Activated CD4-positive, alpha-beta T cell treated with anti-CD3 and anti-CD28 coated beads, Interleukin-2, amount 50 U/mL, for 1 hour (primary cell): ENCODE measurements at places on chromosomes 1 and 21.
A peak's percentile ranks its signal among the peaks of the same experiment; 100 is the strongest.

- DNase-seq = no peak
These were observed 1.6 kb downstream of the SOX13 start for GRCh38 chr1:204074274-204075138.

DNA sequence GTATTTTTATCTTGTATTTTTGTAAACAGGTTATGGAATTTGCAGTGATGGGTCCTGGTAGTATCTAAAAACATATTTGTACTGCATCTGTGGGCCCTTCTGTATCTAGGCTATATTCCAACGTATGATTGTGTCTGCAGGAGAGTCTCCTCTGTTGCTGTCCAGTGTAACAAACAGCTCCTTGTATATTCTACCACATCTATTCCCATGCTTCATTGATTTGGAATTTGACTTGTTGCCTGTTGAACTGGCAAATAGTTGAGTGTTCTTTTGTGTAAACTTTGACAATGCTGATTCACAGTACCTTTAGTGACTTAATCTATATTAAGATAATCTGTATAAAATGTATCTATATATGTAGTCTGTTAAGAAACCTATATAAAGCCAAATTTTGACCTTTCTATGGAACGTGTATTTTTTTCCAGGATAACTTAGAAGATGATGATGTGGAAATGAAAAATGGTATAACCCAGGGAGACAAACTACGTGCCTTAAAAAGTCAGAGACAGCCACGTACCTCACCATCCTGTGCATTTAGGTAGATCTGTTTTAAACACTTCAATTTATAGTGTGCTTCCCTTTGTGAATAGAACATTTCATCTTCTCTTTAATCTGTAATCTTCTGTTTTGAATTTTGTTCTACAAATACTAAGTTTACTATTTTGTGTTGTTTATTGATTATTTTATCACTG lies 43.4 kb upstream of the GPR88 start:
- no peak for DNase-seq

DNA sequence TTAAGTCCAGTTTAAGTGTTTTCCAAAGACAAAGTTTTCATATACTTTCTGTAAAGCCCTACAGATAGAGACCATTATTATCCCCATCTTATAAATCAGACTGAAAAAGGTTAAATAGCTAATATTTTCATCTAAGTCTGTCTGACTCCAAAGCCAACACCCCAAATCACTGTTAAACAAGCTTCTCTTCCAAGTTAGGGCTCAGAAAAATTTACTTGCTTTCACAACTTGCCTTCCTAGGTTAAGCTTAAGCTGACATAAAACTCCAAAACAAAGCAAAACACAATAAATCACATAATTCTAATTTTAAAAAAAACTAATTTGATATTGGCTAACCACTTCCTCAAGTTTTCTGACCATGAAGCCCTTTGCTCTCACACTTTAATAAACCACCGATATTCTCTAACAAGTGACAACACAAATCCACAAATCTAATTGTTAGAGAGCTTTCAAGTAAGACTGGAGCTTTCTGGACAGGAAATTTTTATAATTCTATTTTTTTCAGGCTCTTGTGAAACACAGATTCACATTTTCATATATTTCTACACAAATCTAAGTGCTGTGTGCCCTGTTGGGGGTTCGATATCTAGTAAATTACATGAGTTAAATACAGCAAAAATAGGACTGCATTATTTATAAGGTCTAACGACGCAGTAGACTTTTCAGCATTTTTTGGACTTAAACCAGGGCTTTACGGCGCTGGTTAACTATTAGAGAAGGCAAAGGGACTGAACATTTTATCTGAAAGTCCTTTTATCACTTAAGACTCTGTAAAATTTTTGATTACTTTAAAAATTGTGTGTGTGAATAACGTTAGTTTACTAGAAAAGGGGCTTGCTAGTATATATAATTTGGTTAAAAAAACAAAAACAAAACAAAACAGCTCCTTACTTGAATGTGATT lies 2.1 kb downstream of the GNG12 start:
- DNase-seq = no peak

- DNase-seq = no peak
These were observed 888.8 kb downstream of the TTLL7 start for GRCh38 chr1:83110156-83110555.

- DNase-seq = no peak
These were observed 81.8 kb upstream of the KLHDC7A start for GRCh38 chr1:18398791-18399530.

GRCh38 chr21:15031790-15032357 lies 32.9 kb downstream of the NRIP1 start:
- DNase-seq = no peak

DNA sequence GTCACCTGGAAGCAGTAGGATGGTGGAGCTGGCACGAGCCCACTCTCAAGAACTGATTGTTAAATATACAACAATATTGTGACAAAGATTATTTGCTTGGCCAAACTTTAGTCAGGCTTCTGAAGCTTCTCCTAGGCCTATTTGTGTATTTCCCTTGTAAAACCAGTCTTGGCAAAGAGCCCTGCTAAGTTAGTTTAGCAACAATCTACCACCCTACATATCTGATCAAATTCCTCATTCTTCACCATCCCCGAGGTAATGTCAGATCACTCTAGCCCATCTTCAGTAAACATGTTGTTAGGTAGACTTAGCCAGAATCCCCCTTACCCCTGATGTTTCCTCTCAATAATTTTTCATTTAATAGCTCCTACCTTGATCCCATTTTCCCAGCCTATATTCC lies 39.6 kb downstream of the XCL1 start:
- no peak for DNase-seq

GRCh38 chr1:15966081-15966955 lies 9.6 kb downstream of the ZBTB17 start:
- DNase-seq = peak; percentile 50
